ENCODE measurements at places on chromosomes 12 and 14.

- no peaks in the 10 kb centered on the region for H3K36me3 ChIP-seq
- H3K4me1 ChIP-seq, result no peaks in the 10 kb centered on the region
- no peak overlapping the region for H3K27ac ChIP-seq
- no peaks in the 10 kb centered on the region for H3K27me3 ChIP-seq
- H3K4me3 ChIP-seq, result no peak overlapping the region
Measured at GRCh38 chr12:70695361-70696023, 58.3 kb upstream of the PTPRB start.

GRCh38 chr14:96920023-96920422 is 122.8 kb downstream of the VRK1 start:
- no peak overlapping the region for H3K27ac ChIP-seq
- H3K4me1 ChIP-seq, result no peaks in the 10 kb centered on the region
- DNase-seq, result no peak
- no peaks in the 10 kb centered on the region for H3K27me3 ChIP-seq
- H3K4me3 ChIP-seq, result no peak overlapping the region

GRCh38 chr12:132804426-132804861 is 24.2 kb downstream of the GOLGA3 start:
- peaks cover 71% of the 10 kb centered on the region for H3K36me3 ChIP-seq
- DNase-seq, result no peak
- H3K4me3 ChIP-seq, result no peak overlapping the region
- peaks cover 10% of the 10 kb centered on the region for H3K4me1 ChIP-seq

- peaks cover 31% of the 10 kb centered on the region for H3K4me1 ChIP-seq
- H3K4me3 ChIP-seq, result no peak overlapping the region
- no peak overlapping the region for H3K27ac ChIP-seq
- H3K27me3 ChIP-seq, result peaks cover 90% of the 10 kb centered on the region
Measured at GRCh38 chr12:106586803-106587684, 4.2 kb downstream of the RFX4 start.

DNA sequence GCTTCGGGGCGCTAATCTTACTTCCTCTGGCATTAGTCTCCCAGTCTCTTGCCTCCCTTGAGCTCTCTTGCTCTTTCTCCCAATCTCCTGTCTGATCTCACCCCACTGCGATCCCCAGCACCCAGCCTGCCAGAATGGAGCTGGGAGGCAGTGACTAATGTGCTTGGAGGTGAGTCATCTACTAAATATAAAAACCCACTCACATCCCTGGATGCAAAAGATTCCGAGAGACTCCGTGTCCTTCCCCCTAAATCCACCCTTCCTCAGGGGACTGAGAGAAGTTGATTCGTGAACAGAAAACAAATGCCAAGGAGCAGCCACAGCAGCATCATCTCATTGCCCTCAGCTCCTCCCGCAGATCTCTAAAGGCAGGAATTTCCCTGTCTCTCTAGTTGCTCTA is 45.7 kb upstream of the KCNA5 start:
- no peaks in the 10 kb centered on the region for H3K4me1 ChIP-seq
- no peak overlapping the region for H3K4me3 ChIP-seq
- no peak for DNase-seq
- H3K27me3 ChIP-seq, result peaks cover 8% of the 10 kb centered on the region

Measured in CD4-positive, alpha-beta T cell (primary cell).